Body of pancreas (tissue), 4 donors: ENCODE measurements at places on chromosomes 7 and 10.

- no peak for DNase-seq
Measured at GRCh38 chr7:84368122-84368521, 173.5 kb upstream of the SEMA3A start.

DNA sequence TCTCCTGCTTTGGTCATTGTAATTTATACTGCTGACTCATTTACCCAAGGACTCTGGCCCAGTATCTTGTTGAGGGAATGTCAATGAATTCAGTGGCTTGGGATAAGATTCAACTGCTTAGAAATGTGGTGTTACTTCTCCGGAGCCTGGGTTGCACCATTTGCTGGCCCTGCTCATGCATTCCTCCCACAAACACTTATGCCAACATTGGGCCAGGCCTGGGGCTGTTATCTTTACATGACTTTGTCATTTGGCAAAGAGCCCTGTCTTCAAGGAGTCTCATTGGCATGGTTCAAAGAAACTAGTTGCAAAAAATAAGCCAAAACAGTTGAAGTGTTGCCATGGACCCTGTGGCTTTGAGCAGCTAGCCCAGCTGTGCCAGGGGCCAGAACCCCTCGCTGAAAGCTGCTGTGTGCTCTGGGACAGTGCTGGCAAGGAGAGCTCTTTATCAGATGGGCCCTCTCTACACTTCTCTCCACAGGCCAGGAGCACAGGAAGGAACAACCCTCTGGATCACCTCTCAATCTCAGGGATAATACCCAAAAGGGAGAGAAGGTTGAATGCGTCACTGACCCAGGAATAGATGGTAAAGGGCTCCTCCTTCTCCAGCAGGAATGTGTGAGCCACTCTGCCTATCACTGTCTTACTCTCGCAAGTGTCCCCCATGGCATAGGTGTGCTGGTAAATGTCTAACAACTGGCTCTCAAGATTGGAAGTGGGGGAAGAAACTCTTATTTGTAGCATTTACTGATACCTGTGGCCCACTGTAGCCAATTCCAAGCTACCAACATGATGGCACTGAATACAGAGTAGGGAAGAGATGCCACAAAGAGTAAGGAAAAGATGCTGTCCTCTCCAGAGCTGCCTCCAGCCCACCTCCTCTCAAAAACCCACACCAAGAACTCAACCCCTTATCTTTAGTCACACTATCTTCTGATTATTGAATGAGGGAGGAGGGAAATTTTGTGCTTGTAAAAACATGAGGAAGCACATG lies 23.5 kb upstream of the PDE1C start:
- peak; percentile 73 for DNase-seq

DNA sequence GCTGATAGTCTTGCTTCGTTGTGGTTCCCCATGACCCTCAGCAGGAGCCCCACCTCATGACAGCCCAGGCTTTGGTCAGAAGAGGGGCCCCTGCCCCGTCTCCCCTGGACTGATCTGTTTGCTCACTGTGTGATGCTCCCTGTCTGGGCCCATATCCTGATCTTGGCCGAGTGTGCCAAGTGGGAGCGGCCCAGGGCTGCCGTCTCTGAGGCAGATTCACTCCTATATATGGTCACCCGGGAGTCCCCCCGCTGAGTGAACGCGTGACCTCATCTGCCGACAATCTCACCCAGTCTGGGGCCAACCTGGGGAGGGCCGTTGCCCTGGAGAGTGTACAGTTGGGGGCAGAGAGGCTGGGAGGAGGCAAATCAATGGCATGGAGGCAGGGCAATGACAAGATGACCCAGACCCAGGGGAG lies 34.5 kb downstream of the PPIF start:
- DNase-seq = peak; percentile 44

DNA sequence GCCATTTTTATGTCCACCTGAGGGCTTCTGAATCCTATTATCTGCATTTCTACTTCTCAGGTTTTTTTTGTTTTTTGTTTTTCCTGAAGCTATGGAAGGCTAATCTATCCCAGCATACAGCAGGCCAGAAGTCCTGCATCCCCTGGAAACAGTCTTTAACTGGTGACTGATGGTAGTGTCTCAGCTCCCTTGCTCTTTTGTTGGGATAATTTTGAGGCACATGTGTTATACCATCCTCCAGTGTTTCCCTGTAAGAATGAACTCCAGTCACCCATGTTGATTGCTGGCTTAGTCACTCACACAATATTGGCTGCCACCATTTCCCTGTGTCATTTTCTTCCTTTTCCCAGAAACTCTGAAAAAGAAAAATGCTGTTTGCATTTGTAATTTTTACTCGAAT lies 1094.0 kb upstream of the LRRN3 start:
- no peak for DNase-seq

DNA sequence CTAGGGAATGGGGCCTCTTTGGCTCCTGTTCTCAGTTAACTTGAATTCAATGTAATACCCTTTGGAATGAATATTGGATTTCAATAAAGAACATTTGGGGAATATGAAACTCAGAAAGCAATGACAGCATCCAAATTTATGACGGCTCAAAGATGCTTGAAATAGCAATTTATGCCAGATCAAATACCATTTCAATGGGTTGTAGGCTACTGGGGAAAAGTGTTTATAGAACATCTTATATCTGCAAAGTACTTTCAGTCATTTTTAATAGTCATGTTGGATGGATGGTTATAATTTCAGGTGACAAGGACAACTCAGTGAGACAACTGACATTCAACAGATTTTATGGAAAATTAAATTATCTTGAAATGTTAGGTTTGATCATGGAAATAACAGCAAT lies 772.7 kb downstream of the PHTF2 start:
- DNase-seq = no peak

DNA sequence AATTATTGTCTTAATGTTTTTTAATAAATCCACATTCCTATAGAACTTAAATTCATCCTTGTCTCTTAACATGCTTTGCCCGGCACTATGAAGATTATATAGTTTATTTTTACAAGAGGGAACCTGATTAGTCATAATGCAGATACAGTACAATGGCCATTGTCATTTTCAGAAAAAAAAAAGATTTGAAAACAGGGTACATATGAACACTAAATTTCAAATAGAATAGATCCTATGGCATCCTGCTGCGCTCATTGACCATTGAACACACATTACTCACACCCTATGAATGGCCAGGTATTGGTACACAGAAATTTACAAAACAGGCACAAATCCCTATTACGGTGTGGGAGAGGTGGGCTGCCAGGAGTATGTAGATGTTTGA lies 2.0 kb upstream of the KLF6 start:
- no peak for DNase-seq

GRCh38 chr10:70899096-70899495 lies 10.7 kb upstream of the PCBD1 start:
- no peak for DNase-seq

- no peak for DNase-seq
Measured at GRCh38 chr7:129123510-129123857, 21.0 kb upstream of the TSPAN33 start.

GRCh38 chr7:153588586-153588985 lies 463.6 kb upstream of the DPP6 start:
- DNase-seq = no peak

DNA sequence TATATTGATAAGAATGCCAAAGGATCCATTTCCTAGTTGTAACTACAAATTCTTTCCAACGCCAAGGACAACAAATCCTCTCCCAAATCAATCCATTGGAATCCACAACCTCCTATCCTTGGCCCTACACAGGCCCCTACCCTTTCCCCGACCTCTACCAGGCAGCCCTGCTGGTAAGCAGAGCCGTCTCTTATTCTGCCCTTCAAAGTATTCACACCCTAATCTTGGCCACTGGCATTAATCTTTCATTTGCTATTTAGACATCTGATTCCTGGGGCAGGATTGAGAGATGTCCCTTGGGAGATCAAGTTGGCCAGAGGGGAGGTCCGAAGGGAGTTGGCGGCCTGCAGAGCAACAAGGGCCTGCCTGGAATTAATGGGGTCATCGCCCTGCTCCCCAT lies 161.4 kb downstream of the PLXNA4 start:
- no peak for DNase-seq

- DNase-seq = no peak
Measured at GRCh38 chr7:15625466-15625865, 61.0 kb downstream of the MEOX2 start.

GRCh38 chr7:8197994-8198698 lies 63.8 kb downstream of the ICA1 start:
- no peak for DNase-seq

DNA sequence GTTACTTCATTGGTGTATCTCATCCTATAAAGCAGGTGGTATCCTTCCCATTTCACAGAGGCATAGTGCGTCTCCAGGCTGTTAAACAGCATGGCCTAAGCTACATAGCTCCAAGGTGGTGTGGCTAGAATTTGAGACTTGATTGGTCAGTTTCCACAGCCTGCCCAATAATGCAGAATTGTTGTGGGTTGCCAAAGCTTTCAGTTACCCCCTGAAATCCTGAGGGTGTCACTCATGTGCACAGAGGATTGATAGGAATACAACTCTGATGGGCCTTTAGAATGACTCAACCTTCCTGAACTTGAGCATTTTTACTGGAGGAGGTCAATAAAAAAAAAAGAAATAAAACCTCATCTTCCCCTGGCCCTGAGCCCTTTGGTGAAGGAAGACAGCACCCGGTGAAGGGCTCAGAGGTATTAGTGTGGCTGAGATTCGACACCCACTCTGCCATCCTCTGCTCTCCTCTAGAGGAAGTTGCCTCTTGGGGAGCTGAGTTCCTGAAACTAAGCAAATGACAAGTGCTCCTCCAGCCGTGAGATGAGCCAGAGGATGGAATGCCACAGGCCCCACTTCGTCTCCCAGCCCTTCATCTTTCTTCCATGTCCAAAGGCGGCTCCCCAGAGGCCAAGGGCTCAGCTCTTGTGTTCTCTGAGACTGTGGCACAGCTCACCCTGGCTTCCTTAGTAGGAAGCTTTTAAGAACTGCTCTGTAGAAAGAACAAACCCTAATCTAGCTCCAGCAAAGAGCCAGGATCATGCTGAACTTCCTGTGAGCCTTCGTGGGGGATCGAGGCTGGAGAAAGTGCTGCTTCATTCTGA lies 1.0 kb downstream of the ACSL5 start:
- no peak for DNase-seq

- peak; percentile 33 for DNase-seq
Measured at GRCh38 chr10:49187950-49188761, at the start of gene TMEM273. TMEM273 (minus strand) TSS chr10:49188391; CDS start chr10:49188336, 55 bp downstream.

DNA sequence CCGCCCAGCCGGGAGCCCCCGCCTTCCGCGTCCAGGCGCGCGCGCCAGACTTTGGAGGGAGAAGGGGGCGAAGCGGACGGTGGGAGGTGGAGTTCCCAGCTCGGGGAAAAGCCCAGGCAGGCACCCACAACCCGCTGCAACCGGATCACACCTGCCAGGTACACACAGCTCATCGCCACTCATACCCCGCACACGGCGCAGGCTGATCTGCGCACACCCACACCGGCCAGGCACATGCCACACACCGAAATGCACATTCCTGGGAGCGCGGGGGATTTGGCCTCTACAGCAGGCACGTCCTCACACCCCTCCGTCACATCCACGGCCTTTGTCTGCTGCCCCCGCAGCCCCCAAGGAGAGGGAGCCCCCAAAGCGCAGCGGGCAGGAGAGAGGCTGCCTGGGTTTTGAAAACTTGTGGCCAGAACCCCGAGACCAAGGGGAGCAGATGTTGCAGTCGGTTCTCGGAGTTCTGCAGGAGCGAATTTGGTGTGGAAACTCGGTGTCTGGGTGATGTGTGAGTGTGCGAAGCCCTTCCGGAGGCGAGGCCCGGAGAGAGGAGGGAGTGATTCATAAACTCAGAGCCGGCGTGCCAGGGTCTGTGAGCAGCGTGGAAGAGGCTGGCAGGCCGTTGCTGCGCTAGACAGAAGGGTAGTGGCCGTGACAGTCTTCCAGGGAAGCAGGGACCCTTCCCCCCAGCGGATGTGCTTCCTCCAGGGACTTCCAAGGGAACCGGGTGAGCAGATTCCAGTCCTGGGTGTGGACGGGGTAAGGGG lies 734 bp downstream of the CHST3 start:
- peak; percentile 44 for DNase-seq

GRCh38 chr7:73519867-73520672 lies 2.0 kb downstream of the BAZ1B start:
- peak; percentile 15 for DNase-seq

DNA sequence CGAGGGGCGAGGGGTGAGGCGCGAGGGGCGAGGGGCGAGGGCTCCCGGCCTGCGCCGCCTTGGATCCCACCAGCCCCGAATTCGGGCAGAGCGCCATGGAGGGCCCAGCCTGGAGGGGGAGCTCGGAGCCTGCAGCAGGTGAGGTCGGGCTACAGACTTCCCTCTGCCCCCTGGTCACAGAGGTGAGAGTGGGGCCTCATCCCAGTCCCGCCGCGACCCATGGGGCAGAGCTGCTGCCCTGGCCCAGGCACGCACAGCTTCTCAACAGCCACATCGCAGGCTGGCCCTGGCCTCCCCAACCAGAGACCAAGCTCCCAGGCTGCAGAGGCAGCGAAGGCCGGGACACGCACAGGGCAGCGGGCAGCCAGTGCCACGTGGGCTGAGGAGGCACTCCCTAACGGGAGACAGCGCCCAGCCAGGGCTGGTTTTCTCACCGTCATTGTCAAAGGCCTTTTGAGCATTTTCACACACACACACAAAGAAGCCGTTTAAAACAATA lies 191.8 kb downstream of the PTPRN2 start:
- DNase-seq = no peak

DNA sequence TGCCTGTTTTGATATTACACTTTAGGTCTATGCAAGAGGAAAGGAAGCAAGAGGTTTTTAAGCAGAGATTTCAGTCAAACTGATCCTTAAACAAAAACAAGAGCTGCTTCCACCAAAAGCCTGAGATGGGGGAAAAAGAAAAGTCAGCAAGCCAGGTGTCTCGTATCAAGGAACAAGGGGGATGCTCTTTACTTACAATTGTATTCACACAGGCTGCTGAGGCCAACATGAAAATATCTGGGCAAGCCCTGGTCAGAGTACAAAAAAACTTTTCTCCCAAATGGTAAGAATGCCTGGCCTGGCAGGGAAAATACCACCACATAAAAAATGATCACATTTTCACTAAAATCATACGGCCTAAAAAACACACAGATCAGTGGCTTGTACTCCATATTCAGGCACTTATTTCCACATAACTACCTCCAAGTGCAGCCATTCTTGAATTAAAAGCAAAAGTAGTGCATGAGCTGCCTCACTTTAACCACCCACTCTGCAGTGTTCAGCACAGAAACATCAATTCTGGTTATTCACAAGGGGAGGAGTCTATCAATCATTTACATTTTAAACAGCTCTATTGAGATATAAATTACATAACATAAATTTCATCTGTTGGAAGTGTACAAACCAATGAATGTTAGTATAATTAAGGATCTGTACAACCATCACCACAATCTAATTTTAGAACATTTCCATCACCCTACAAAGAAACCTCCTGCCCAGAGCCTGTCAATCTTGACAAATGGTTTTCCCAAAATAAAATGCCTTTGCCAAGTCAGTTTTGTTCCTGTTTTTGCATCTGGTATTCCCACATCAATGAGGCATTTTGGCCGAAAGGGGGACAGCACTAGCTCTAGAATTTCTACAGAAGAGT lies 70.2 kb downstream of the GRB10 start:
- DNase-seq = no peak

GRCh38 chr7:67450171-67450570 lies 453.5 kb downstream of the TYW1 start:
- no peak for DNase-seq

GRCh38 chr7:108093851-108094331 lies 36.3 kb downstream of the LAMB4 start:
- DNase-seq = no peak

GRCh38 chr7:81604075-81604807 lies 165.6 kb downstream of the HGF start:
- DNase-seq = no peak
